ENCODE measurements at places on chromosomes 1 and 21.

GRCh38 chr21:42704861-42705260 is 51.4 kb downstream of the PDE9A start:
- no peak overlapping the region for H3K4me3 ChIP-seq
- DNase-seq = no peak
- peaks cover 3% of the 10 kb centered on the region for H3K4me1 ChIP-seq

- no peak overlapping the region for H3K4me3 ChIP-seq
- no peaks in the 10 kb centered on the region for H3K27me3 ChIP-seq
- H3K36me3 ChIP-seq = no peaks in the 10 kb centered on the region
- DNase-seq = no peak
- no peaks in the 10 kb centered on the region for H3K4me1 ChIP-seq
Observed at GRCh38 chr1:185987611-185988321, 253.6 kb downstream of the HMCN1 start.

DNA sequence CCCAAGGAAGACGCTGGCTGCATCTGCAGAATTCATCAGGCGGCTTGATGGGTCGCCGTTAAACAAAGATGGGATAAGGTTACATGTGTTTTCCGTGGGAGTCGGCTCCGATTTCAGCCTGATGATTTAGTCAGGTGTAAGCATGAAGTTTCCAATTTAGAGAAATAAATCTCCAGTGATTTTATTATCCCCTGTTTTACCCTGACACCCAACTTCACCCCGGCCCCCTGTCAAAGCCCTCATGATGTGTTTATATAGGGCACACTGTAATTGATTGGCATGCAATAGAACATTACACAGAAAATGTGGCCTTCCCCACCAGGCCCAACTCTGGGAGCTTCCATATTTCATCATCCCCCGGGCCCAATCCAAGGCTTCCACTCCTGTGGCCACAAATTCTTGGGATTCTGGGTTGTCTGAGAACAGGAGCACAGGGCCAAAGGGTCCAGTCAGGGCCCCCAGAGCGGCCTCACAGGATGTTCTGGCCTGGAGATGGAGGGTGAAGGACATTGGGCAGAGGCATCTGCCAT is 72.5 kb downstream of the FOXD2 start:
- H3K36me3 ChIP-seq = no peaks in the 10 kb centered on the region
- H3K27me3 ChIP-seq = no peaks in the 10 kb centered on the region
- DNase-seq = no peak
- H3K27ac ChIP-seq = no peak overlapping the region
- H3K4me3 ChIP-seq = no peak overlapping the region

DNA sequence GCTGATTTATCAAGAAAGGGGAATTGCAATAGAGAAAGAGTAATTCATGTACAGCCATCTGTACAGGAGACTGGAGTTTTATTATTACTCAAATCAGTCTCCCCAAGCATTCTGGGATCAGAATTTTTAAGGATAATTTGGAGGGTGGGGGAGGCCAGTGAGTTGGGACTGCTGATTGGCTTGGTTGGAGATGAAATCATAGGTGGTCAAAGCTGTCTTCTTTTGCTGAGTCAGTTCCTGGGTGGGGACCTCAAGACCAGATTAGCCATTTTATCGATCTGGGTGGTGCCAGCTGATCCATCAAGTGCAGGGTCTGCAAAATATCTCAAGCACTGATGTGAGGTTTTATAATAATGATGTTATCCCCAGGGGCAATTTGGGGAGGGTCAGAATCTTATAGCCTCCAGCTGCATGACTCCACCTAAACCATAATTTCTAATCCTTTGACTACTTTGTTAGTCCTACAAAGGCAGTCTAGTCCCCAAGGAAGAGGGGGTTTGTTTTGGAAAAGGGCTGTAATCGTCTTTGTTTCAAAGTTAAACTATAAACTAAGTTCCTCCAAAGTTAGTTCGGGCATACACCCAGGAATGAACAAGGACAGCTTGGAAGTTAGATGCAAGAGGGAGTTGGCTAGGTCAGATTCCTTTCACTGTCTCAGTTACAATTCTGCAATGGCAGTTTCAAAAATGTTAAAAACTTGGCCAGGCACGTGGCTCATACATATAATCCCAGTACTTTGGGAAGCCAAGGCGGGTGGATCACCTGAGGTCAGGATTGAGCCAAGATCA is 16.9 kb upstream of the RAB3B start:
- H3K4me3 ChIP-seq = no peak overlapping the region
- H3K4me1 ChIP-seq = peaks cover 26% of the 10 kb centered on the region
- H3K27ac ChIP-seq = peak overlapping the region; percentile 42
- H3K36me3 ChIP-seq = no peaks in the 10 kb centered on the region
- H3K27me3 ChIP-seq = no peaks in the 10 kb centered on the region

DNA sequence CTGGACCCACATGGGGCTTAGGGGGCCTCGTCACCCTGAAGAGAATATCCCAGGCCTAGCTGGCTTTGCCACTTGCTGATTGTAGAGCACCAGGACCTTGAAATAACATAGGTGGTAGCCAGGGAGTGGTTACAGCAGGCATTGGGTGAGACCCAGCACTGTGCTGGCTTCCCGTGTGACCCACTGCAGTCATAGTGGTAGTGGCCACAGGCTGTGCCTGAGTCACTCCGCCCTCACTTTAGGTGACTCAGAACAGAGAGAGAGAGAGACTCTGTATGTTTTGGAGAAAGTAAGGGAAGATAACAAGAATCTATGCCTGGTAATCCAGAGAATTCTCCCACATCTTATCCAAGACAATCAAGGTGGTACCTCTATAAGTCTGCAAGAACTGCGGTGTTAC is 98.7 kb upstream of the LHX8 start:
- H3K27me3 ChIP-seq = no peaks in the 10 kb centered on the region
- H3K4me1 ChIP-seq = no peaks in the 10 kb centered on the region
- DNase-seq = no peak
- H3K27ac ChIP-seq = no peak overlapping the region
- no peaks in the 10 kb centered on the region for H3K36me3 ChIP-seq

DNA sequence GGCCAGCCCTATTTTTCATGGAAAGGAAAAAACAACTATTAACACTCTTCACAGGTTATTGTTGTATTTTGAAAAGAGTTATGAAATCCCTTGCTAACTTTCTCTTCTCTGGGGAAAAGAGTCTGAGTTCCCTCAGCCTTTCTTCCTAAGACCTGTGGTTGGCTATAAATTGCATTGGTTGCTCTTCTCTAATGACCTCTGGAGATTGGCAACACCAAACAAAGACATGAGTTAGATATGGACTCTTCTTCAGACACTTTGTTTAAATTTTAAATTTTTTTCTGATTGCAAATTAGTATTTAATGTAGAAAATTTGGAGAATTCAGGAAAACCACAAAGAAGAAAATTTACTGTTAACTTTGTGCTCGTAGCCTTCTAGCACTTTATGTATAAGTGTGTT is 275.7 kb downstream of the PBX1 start:
- no peaks in the 10 kb centered on the region for H3K27me3 ChIP-seq

DNA sequence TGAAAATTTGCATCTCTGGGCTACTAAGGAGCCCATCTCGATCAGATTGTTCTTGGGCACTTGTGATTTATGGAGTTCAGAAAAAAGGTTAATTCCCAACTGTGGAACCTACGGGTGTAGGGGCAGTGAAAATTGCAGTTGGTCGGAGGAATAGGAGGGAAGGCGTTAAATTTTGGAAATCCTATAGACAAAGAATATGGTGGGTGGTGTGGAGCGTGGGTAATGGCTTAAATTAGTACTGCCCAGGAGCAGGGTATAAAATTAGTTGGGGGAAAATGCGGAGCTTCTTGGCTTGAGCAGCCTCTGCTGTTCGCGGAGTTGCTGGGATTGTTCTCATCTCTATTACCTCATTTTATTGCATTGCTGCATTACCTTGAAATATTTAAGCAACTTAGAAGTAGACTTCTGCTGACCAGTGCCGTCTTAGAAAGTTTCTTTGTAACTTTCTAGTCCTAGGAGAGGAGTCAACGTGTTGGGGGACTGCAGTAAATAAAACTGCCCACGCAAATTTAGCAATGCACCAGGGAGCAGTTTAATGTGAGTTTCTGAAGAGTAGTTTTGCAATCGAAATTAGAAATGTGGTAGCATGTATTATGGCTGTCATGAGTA is 514 bp downstream of the S1PR1 start:
- H3K36me3 ChIP-seq = no peaks in the 10 kb centered on the region
- DNase-seq = peak; percentile 19
- no peaks in the 10 kb centered on the region for H3K27me3 ChIP-seq
- peak overlapping the region; percentile 57 for H3K27ac ChIP-seq
- H3K4me3 ChIP-seq = peak overlapping the region; percentile 60

DNA sequence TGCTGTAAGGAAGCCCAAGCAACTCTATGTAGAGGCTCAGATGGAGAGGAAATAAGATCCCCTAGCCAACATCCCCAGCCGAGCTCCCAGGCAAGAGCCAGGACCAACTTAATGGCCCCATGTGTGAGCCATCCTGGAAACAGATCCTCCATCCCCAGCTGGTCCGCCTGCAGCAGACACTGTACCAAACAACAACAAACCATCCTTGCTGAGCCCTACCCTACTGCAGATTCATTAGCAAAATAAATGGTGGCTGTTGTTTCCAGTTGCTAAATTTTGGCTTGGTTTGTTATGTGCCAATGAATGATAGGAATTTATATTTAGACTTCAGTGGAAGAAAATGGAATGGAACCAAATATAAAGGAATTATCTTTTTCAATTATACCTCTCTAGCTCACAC is 43.9 kb downstream of the LMX1A start:
- no peak overlapping the region for H3K27ac ChIP-seq
- H3K36me3 ChIP-seq = no peaks in the 10 kb centered on the region
- no peak overlapping the region for H3K4me3 ChIP-seq
- H3K27me3 ChIP-seq = no peaks in the 10 kb centered on the region
- H3K4me1 ChIP-seq = no peaks in the 10 kb centered on the region

DNA sequence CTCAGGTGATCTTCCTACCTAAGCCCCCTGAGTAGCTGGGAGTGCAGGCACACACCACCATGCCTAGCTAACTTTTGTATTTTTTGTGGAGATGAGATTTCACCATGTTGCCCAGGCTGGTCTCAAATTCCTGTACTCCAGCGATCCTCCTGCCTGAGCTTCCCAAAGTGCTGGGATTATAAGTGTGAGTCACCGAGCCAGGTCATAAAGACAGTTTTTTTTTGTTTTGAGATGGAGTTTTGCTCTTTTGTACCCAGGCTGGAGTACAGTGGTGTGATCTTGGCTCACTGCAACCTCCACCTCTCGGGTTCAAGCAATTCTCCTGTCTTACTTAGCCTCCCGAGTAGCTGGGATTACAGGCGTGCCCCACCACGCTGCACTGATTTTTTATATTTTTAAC is 42.1 kb downstream of the KIF1B start:
- no peak overlapping the region for H3K27ac ChIP-seq
- no peak overlapping the region for H3K4me3 ChIP-seq
- H3K4me1 ChIP-seq = peaks cover 10% of the 10 kb centered on the region
- no peaks in the 10 kb centered on the region for H3K36me3 ChIP-seq
- H3K27me3 ChIP-seq = no peaks in the 10 kb centered on the region
- no peak for DNase-seq

- no peaks in the 10 kb centered on the region for H3K36me3 ChIP-seq
- no peak overlapping the region for H3K4me3 ChIP-seq
- H3K27me3 ChIP-seq = no peaks in the 10 kb centered on the region
- peak overlapping the region; percentile 86 for H3K27ac ChIP-seq
Observed at GRCh38 chr1:227885648-227886502, 61.9 kb downstream of the WNT9A start.

- H3K27ac ChIP-seq = no peak overlapping the region
- H3K4me1 ChIP-seq = peaks cover 27% of the 10 kb centered on the region
- H3K27me3 ChIP-seq = no peaks in the 10 kb centered on the region
- DNase-seq = no peak
- H3K36me3 ChIP-seq = no peaks in the 10 kb centered on the region
Observed at GRCh38 chr1:156908541-156908940, 11.9 kb upstream of the LRRC71 start.

DNA sequence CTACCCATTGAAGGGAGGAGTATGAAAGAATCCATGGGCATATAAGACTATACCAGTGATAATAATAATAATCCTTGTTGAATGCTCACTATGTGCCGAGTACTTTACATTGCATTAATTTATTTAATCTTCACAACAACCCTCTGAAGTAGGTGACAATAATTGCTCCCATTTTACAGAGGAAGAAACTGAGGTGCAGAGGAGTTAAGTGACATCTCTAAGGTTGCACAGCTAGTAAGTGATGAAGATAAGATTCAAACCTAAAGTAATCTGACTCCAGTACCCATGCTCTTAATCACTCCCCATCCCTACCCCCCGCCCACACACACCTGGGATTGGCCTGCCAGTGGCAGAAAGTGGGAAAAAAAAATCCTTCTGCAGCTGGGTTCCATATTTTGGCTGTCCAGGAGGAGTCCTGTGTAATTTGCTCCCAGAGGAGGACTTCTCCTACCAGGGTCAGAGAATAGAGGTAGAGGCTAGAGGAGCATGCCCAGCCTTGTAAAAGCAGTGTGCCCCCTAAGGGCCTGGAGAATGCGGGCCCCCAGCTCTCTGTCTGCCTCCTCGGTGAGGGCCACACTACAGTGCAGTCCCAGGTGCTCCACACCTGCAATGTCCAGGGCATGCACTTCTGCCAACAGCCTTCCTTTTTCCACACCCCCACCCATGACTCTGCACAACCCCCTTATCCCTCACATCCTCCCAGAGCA is 57.8 kb downstream of the TMEM53 start:
- H3K36me3 ChIP-seq = no peaks in the 10 kb centered on the region
- peaks cover 7% of the 10 kb centered on the region for H3K4me1 ChIP-seq
- H3K4me3 ChIP-seq = peak overlapping the region; percentile 27
- no peak for DNase-seq
- H3K27ac ChIP-seq = no peak overlapping the region

GRCh38 chr1:154788886-154789285 is 81.2 kb downstream of the KCNN3 start:
- DNase-seq = no peak
- no peaks in the 10 kb centered on the region for H3K4me1 ChIP-seq
- H3K4me3 ChIP-seq = no peak overlapping the region
- H3K36me3 ChIP-seq = no peaks in the 10 kb centered on the region
- H3K27me3 ChIP-seq = no peaks in the 10 kb centered on the region
- no peak overlapping the region for H3K27ac ChIP-seq

GRCh38 chr1:169240449-169241232 is 127.0 kb downstream of the NME7 start:
- peaks cover 9% of the 10 kb centered on the region for H3K4me1 ChIP-seq
- no peak overlapping the region for H3K27ac ChIP-seq
- DNase-seq = no peak
- H3K36me3 ChIP-seq = no peaks in the 10 kb centered on the region
- no peak overlapping the region for H3K4me3 ChIP-seq

DNA sequence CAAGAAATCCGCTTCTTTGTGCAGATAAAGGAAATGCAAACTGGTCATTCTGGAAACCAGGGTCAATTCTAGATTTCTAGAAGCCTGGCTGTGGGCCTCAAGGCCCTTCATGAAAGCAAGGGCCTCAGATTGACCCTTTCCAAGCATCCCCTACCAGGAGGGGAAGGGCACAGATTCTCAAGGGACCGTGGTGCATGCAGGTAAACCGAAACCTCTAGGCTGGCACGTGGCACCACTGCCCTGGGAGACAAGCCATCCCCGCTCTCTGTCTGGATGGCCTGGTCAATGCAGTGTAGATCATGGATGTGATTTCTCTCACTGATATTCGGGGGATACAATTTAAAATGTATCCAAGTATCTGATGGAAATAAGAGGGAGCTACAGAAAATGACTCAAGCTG is 69.4 kb downstream of the TOMM20 start:
- DNase-seq = no peak
- no peaks in the 10 kb centered on the region for H3K36me3 ChIP-seq
- no peak overlapping the region for H3K27ac ChIP-seq
- no peak overlapping the region for H3K4me3 ChIP-seq

GRCh38 chr1:22141554-22142314 is 1.2 kb downstream of the WNT4 start:
- H3K36me3 ChIP-seq = no peaks in the 10 kb centered on the region
- peak overlapping the region; percentile 58 for H3K4me3 ChIP-seq
- no peak for DNase-seq
- peaks cover 4% of the 10 kb centered on the region for H3K4me1 ChIP-seq

- H3K4me3 ChIP-seq = peak within 1 kb of the TSS; percentile 70
- peaks cover 4% of the 10 kb centered on the region for H3K4me1 ChIP-seq
- H3K36me3 ChIP-seq = no peaks in the 10 kb centered on the region
- DNase-seq = peak; percentile 61
- H3K27ac ChIP-seq = peak within 1 kb of the TSS; percentile 9
Observed at GRCh38 chr1:99264201-99265021, at the start of gene PLPPR4. TSS of gene PLPPR4 (plus strand) at chr1:99264492. CDS start at chr1:99264594, 102 bp downstream.
